Hematopoietic multipotent progenitor cell (in vitro differentiated cells): ENCODE measurements at places on chromosomes 3 and 15.
A peak's percentile ranks its signal among the peaks of the same experiment; 100 is the strongest.

DNA sequence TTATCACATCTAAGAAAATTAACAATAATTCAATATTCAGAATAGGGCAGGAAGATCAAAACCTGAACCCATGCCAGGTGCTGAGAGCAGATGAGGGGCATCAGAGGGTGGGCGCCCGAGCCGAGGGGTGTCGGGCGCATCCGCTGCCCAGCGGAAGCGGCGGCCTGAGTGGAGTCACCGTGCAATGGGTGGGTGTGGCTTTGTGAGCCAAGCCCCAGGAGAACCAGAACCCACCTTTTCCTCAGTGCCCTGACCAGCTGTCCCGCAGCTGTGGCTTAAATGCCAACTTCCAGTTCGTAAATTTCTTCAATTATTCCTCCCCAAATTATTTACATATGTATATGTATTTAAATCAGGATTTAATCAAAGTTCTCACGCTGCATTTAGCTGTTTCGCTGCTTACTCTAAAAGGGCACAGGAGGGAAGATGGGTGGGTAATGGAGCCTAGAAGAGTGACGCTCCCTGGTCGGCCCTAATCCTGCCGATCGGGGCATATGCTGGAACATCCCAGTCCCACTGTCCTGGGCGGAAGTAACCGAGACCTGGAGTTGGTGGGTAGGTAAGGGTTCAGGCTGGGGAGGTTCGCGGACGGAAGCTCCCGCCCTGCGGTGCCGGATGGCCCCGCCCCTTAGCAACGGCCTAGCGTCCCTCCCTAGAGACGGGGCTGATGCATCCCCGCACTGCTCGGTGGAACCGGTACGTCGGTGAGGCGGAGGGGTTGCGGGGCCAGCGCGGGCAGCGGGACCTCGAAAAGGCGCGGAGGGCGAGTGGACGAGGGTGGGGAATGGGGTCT is 1.3 kb downstream of the DNAH1 start:
- peak; percentile 44 for DNase-seq

GRCh38 chr3:138875754-138876664 is 41.3 kb upstream of the PIK3CB start:
- peak; percentile 46 for DNase-seq

GRCh38 chr3:128814519-128815317 is 64.7 kb upstream of the ACAD9 start:
- DNase-seq = no peak

- DNase-seq = no peak
Measured at GRCh38 chr3:66179793-66180192, 41.0 kb upstream of the SLC25A26 start.

- DNase-seq = no peak
Measured at GRCh38 chr15:64699751-64700388, 75.5 kb downstream of the RBPMS2 start.

DNA sequence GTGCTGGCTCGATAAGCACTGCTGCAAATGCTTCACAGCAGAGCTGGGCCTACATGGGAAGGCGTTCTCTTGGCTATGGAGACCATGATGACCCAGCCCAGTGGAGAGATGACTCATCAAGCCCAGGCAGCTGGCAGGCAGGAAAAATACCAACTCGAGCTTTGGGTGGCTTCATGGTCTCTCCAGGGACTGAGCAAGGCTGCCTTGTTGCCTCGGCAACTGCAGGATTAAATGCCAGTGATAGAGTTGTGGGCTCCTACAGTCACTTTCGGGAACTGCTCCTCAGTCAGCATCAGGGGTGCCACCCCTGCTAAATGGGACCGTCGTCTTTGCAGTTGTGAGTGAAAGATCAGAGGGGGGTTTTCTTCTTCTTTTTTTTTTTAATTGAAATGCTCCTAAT is 54.6 kb upstream of the MYZAP start:
- DNase-seq = no peak

DNA sequence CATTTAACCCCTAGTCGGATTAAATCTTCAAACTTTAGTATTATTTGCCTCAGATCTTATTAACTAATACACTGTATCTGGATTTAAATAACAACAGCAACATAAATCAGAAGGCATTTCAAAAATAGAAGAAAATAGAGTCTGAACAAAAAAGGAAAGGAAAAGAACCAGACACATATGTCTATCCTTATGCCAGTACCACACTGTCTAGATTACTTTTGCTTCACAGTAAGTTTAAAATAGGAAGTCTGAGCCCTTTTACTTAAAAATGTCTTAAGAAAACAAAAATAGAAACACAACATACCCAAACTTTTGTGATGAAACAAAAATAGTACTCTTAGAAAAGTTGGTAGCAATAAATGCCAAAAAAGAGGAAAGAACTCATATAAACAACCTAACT is 1615.8 kb downstream of the SI start:
- DNase-seq = no peak

DNA sequence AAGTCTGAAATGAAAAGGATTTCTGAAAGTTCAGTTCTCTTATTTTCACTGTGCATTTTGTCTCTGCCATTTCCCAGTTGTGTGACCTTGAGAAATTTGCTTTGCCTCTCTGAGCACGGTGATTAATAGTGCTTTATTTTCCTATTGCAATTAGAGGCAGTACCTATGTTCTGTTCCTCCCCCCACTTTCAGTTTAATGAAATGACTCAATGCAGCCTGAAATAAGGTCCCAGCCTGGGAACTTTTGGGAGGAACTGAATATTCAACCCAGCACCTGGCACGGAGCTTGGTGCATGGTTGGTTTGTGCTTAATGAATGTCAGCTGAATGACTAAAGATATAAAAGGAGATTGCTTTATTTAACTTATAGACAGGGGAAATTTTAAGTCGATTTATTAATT is 352.6 kb downstream of the PDCD6IP start:
- DNase-seq = no peak

DNA sequence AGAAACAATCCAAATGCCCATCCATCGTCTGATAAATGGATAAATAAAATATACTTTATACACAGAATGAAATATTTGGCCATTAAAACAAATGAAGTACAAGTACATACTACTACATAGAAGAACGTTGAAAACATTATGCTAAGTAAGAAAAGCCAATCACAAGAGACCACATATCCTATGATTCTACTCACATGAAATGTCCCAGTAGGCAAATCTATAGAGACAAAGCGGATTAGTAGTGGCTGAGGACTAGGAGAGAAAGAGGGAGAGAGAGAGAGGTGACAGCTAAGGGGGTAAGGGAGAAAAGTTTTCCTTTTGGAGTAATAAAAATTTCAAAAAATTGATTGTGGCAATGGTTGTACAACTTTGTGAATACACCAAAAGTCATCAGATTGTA is 147.0 kb downstream of the GREM1 start:
- DNase-seq = no peak

GRCh38 chr15:100002086-100002620 is 268.9 kb upstream of the LYSMD4 start:
- DNase-seq = no peak

DNA sequence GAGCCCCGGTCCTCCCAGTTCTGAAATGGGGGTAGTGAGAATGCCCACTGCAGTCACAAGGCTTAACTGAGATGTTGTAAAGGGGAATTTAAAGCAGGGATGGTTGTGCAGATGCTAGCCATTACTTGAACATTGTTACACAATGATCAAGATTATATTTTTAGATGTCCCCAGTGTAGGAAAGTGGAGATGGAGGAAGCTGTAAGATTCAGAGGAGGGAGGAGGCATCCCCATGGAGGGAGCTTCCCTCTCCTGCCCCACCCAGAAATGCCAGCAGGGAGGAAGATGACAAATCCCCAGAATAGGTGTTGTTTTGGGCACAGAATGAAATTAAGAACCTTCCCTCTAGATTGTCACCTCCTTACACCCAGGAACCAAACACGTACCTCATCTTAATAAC is 46.1 kb downstream of the EFCAB12 start:
- DNase-seq = no peak

GRCh38 chr3:25120665-25121064 is 307.4 kb upstream of the RARB start:
- no peak for DNase-seq

- DNase-seq = no peak
Measured at GRCh38 chr15:99931703-99932603, 198.7 kb upstream of the LYSMD4 start.

DNA sequence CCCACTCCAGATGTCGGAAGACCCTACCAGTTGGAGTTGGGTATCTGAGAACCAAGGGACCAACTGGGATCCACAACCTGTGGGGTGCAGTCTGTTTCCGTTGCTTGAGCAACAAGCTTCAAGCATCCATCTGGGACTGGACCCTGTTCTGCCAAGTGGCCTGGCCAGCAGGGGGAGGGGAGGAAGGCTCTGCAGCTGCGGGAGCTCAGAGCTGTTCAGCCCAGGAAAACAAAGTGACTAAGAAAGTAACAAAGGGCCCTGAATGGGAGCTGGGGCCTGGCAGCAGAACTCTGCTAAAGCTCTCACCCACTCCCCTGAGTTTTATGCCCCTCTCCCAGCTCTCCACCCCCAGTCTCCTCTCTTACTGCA is 2.7 kb downstream of the TYRO3 start:
- no peak for DNase-seq

- DNase-seq = no peak
Measured at GRCh38 chr3:194272221-194272620, 78.9 kb downstream of the CPN2 start.

DNA sequence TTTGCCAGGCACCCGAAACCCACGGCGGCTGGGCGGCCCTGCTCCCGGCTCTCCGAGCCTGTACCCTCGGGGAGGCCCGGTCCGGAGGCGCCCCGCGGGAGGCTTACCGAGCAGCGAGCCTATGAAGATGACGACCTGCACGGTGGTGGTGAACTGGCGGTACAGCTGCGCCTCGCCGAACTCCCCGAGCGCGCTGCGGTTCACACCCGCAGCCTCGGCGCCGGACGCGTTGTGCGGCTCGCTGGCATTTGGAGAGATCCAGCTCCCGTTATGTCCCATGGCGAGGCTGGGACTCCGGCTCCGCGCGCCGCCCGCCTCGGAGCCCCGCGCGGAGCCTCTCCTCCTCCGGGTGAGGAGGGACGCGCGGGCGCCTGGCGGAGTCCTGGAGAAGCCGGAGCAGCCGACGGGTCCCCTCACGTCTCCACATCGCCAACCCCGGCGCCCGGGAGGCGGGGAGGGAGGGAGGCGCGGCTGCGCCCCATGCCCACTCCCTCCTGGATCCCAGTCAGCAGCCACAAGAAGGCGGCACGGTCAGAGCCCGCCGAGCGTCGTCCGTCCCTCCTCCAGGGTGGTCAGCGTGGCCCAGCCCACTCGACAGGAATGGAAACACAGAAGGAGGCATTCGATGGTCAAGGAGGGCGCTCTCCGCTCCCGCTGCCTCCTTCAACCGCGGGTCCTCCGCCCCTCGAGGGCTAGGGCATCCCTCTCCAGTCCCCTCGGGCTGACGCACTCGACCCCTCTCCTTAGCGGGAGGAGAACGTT is at the start of gene GPR176:
GPR176 (minus strand) TSS at position 519 of the 762 bp plus-strand sequence; CDS start at position 279, 240 bp downstream.
- DNase-seq = no peak

DNA sequence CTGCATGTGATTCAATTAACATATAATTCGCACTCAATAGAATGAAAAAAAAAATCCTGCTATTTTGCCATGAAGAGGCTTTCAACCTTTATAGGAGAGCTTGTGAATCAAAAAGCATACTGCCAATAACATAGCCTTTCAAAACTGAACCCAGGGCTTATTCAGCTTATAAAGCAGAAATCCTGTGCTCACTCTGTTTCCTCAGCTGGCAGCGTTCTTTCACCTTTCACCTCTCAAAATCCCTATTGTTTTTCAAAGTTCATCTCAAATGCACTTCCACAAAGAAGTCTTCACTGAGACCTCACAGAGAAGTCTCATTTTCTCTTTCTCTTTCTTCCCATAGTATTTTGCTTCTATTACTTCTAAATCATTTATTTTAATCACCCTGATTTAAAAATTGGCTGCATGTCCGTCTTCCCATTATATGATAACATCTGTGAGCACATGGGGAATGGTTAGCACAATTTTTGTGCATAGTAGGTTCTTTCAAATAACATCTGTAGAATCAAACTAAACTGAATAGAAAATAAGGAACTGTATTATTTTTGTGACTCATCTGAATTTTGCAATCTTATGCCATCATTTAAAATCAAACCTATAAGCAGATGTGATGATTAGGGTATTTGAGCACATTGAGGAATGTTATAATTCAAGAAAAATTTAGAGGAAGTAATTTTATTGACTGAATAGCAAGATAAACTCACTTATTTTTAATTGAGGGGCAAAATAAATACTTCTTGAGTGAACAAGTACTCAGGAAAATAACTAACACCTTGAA is 373.4 kb downstream of the NLGN1 start:
- no peak for DNase-seq

- DNase-seq = peak; percentile 33
Measured at GRCh38 chr3:39501968-39502837, 34.7 kb downstream of the MOBP start.

- DNase-seq = peak; percentile 22
Measured at GRCh38 chr3:151837057-151837456, 23.1 kb downstream of the AADAC start.
